Neural cell (in vitro differentiated cells): ENCODE measurements at places on chromosomes 1 and 21. TPM values are rescaled to one million over a fixed set of nuclear protein-coding genes. Genes with fewer than 3 reads are reported as not detected.

Gene RLF
- 23.4 and 26.7 TPM in 2 replicates for polyA plus RNA-seq

Gene FALEC
- not detected in 2 replicates for polyA plus RNA-seq

Gene NMNAT2
- polyA plus RNA-seq, result 43.8 and 50.2 TPM in 2 replicates

Gene CELA3A
- not detected in 2 replicates for polyA plus RNA-seq

Gene SHISAL2A
- polyA plus RNA-seq, result not detected in 2 replicates

Gene LCE1B
- polyA plus RNA-seq, result not detected in 2 replicates

Gene TMEM9
- polyA plus RNA-seq, result 182 and 193 TPM in 2 replicates
